Inflammatory macrophage (primary cell): ENCODE measurements at places on chromosomes 12 and 14.
A peak's percentile ranks its signal among the peaks of the same experiment; 100 is the strongest.

- no peak for DNase-seq
Measured at GRCh38 chr14:96160913-96161310, 43.7 kb upstream of the BDKRB2 start.

- no peak for DNase-seq
Measured at GRCh38 chr12:66255737-66256136, 46.6 kb upstream of the HELB start.

- DNase-seq, result no peak
Measured at GRCh38 chr14:73105050-73105449, 31.3 kb upstream of the PSEN1 start.

DNA sequence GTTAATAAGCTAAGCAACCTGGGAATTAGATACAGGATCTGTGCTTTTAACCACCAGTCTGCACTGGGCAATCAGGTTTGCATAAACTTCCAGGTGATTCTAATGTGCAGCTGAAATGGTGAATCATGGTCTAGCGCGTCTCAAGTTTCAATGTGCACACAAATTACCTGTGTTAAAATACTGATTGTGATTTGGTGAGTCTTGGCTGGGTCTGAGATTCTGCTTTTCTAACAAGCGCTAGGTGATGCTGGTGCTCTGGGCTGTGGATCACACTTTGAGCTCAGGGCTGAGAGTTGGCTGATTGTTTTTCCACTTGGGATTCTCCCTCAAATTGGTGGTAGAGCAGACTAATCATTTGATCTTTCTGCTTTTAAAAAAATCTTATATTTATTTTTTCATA, 124.8 kb downstream of the C12orf75 start:
- no peak for DNase-seq

DNA sequence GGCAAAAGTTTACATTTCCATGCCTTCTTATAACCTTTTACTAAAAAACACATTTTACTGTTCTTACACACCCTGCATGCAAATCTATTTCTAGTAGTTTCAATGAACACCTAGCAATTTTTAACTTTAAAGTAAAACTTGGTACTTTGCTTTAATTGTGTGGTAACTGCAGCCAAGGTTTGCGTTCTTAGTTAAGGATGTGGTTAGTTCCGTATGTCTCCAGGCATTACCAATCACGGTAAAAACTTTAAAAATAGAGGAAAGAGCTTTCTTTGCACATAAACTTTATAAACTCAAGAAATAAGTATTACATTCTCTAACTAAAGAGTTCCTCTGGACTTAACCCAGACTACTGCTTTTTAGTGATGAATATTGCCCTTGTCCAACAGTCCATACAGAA, 795.2 kb downstream of the SLC16A7 start:
- DNase-seq, result no peak

- peak; percentile 92 for DNase-seq
Measured at GRCh38 chr12:66188584-66189485, at the start of gene IRAK3. IRAK3 (plus strand) TSS chr12:66189214; CDS start chr12:66189300, 86 bp downstream.

GRCh38 chr14:95304342-95304741, 15.4 kb downstream of the CLMN start:
- DNase-seq, result no peak

- DNase-seq, result no peak
Measured at GRCh38 chr14:101259748-101260147, 301.5 kb upstream of the DIO3 start.

- no peak for DNase-seq
Measured at GRCh38 chr14:100649173-100649519, 61.9 kb upstream of the BEGAIN start.

GRCh38 chr12:39372929-39373328, 70.0 kb downstream of the KIF21A start:
- no peak for DNase-seq

- DNase-seq, result peak; percentile 34
Measured at GRCh38 chr12:94183708-94184379, 35.5 kb downstream of the PLXNC1 start.

- no peak for DNase-seq
Measured at GRCh38 chr12:29534935-29535334, 37.4 kb upstream of the OVCH1 start.

DNA sequence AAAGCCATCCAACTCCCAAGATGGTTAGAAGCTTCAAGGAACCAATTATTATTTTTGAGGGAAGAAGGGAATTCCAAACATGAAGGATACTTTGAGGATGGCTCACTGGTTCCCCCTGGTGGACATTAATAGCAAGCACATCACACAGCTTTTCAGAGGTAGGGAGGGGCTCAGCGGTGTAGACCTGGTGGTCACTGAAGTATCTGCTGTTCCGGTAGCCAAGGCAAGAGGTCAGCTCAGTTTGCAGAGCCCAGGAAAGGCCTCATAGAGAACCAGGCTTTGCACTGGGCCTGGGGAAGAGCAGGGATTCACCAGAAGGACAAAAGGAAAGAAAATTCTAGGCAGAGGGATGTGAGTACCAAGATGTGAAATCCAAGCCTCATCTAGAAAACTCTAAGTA, 118.7 kb downstream of the KSR2 start:
- peak; percentile 15 for DNase-seq

- no peak for DNase-seq
Measured at GRCh38 chr12:67969134-67969802, 20.0 kb upstream of the IFNG-AS1 start.

DNA sequence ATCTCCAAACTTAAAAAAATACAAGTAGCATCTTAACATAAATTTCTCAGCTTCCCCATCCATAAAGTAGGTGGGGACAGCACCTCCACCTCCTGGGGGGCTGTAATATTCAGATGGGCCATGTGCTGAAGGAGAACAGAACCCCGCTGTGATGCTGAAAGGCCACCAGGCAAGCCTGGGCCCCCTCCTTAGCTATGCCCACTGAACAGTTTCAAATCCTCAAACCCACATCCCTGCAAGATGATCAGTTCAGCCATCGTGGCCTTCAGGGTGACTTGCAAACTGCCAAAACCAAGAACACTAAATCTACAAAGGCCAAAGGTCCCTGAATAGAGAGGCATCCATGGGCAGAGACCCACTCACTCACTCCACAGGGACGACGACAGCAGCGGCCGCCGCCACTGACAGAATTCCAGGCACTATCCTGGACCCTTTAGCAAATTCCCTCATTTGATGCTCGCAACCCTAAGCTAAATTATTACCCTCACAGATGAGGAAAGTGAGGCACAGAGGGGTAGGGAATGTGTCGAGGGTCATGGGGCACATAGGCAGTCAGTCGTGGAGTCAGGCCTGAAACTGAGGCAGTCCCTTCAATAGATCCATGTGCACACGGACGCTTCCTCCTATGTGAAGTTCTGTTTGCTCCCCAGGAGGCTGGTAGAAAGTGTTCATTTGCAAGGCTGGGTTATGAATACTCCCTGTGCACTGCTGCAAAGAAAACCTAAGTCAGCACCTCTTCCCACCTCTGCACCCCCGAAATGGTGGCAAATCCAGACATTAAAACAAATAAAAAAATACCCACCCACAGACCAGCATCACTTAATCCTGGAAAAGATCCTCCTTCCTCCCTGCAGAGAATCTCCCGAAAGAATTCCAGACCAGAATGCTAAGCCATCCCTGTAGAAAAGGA, 5.9 kb downstream of the ITPK1 start:
- no peak for DNase-seq

- no peak for DNase-seq
Measured at GRCh38 chr12:115444346-115444745, 760.4 kb upstream of the TBX3 start.

GRCh38 chr12:108551535-108551934, 9.4 kb downstream of the SART3 start:
- peak; percentile 15 for DNase-seq

- no peak for DNase-seq
Measured at GRCh38 chr14:57277062-57277461, 8.3 kb downstream of the AP5M1 start.

DNA sequence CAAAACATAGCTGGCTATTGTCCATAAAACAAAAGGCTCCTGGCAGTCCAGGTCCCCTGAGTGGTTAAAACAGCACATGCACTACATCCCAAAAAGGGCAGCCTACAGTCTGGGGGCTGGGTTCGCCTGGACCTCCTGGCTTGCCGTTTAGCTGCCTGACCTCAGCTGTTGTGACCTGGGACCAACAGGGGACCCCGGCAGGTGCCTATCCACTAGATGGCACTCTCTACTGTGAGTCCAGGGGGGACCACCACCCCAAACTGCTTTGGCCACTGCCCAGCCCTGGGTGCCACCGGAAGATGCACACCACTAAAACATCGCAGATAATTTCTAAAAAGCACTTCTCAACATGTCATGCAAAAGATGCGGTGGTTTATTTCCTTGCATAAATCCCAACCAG, 2.9 kb upstream of the RTL1 start:
- DNase-seq, result no peak

- no peak for DNase-seq
Measured at GRCh38 chr14:54652188-54652587, 85.3 kb downstream of the SAMD4A start.

DNA sequence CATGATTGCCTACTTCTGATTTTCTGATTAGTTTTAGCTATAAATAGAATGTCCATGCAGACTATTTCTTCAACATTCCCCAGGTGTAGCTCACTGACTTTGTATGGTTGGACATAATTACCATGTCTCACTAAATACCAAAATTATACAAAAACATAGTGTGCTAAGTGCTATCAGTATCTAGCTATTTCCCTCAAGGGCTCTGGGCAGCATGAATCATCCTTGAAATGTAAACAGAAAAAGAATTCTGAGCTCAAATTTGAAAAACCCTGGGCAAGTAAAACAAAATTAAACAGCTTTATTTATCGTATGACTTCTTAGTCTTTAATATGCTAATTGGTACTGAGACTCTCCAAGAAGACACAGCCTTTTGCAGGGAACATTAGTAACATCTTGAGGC, 82.9 kb downstream of the SPATA7 start:
- no peak for DNase-seq

GRCh38 chr14:90892970-90893369, 76.7 kb upstream of the TTC7B start:
- DNase-seq, result peak; percentile 8
